Hematopoietic multipotent progenitor cell treated with erythropoietin and hydrocortisone succinate and interleukin-3 and kit ligand, for 6 days (in vitro differentiated cells): ENCODE measurements at places on chromosomes 11 and 22.

DNA sequence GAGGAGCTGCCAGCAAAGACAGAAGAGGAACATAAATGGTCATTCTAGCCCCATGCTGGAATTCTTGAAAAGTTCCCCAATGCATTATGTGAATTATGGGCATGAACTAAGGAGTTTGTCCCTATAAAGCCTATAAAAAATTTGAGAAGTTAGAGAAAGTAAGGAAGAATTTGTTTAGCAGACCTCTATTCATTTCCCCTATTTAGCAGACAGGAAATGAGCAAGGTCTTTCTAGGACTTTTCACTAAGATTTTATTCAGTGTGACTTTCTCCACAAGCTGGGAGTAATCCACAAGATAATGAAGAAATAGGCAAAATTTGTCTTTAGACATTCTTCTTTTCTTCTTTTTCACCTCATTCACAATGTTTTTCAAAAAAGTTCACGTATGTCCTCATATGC, 20.0 kb downstream of the PRRG4 start:
- DNase-seq: peak; percentile 6

DNA sequence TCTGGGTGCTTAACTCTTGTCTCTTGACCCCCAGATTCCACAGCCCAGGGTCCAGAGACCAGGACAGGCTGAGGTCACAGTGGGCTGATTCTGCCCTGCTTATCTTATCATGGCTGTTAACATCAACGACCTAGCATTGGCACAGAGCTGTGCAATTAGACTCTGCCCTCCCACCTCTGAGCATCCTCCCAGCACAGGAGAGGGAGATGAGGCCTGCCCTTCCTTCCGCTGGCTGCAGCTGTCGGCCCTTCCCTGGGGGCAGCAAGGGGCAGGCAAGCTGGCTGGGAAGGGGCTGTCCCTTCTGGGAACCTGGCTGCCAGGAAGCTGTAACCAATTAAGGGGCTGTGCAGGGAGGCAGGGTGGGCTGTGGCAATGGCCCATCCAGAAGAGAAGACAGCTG, 22.5 kb downstream of the LRRC10B start:
- DNase-seq: no peak

DNA sequence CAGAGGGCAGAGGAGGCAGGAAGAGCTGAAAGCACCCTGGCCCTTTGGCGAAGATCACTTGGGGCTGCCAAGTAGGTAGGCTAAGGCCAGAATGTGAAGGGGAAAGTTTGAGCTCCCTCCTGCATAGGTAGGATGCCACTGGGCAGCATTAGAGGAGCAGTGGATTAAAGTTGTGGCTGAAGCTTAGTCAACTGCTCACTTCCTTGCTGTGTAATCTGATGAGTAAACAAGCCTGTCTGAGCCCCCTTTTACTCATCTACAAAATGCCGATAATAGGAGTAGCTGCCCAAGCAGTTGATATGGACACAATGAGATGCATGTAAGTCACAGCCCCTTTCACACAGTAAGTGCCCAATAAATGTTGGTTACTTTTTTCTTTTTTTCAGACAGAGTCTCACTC, 216.4 kb downstream of the MN1 start:
- DNase-seq: no peak

GRCh38 chr11:3164138-3164551, 965 bp downstream of the OSBPL5 start:
- peak; percentile 49 for DNase-seq

- no peak for DNase-seq
These were observed 99.1 kb downstream of the GAB2 start for GRCh38 chr11:78318321-78319114.

GRCh38 chr11:68273026-68273738, 1.4 kb upstream of the C11orf24 start:
- DNase-seq: no peak

GRCh38 chr11:44927174-44927661, 23.5 kb downstream of the TP53I11 start:
- peak; percentile 88 for DNase-seq

- peak; percentile 38 for DNase-seq
These were observed 59.3 kb downstream of the ENDOD1 start for GRCh38 chr11:95148938-95149337.

DNA sequence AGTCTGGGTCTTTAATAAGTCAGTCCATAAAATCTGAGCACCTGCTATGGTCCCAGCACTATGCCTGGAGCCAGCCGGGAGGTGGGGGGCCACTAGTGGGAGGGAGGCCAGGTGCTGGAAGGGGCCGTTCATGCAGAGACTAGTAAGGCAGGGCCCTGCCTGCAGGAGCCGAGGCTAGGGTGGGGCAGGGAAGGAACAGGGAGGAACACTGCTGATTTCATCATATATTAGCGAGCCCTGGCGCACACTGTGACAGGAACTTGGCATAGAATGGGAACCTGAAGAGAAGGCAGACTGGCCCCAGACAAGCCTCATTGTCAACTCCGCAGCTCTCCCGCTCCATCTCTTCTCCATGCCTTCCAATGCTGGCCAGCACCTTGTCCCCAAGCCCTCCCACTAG, 7.1 kb downstream of the VSIG10L2 start:
- no peak for DNase-seq

GRCh38 chr11:614623-615503, 887 bp downstream of the IRF7 start:
- DNase-seq: peak; percentile 14

DNA sequence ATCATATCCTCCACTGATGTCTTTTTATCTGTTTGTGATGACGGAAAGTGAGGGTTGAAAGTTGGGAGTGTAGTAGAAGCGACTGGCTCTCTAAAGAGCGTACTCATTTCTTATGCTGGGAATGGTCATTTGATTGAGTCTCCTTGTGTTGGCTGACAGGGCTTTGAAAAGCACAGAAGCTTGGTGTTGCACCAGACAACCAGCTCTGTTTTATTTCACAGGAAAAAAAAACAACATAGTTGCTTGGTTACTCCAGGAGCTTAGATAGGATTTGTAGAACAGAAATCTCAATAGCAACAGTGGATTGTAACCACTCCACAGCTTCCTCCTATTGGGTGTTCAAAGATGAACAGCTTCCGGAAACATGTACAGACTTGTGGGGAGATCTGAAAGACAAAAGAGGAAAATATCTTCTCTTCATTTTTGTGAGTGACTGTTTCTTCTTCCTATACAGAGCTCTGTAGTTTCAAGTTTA, 2.7 kb downstream of the RBM14 start:
- peak; percentile 70 for DNase-seq

DNA sequence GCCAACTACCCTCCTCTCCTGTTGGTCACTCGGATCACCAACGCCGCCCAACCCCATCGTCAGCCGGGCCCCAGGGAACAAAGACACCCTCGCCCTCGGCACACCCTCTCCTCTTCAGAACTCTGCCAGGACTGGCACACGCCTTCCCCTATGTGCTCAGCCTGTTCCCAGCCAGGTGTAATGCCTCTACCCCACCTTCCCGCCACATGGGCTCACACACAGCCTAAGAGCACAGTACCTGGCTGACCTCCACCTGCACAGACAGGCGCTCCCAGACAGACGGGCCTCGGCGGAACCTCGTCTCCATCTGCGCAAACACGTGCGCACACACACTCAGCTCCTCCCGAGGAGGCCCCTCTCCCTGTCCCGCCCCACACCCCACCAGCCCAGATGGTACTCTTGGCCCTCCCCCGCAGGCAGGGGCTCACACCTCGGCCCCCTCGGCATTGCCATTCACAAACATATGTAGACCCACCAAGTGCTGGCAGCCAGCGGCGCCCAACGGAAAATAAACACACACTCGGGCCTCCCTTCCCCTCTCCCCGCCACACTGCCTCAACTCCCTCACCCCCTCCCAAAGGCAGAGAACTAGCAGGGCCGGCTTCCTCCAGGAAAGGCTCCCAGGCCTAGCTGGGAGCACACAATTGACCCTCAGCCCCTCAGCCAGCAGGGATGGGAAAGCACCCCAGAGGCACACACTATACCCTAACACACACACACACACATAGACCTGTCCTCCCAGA, 8.5 kb downstream of the ELFN2 start:
- no peak for DNase-seq

- no peak for DNase-seq
These were observed 4.6 kb upstream of the PAMR1 start for GRCh38 chr11:35529971-35530495.

DNA sequence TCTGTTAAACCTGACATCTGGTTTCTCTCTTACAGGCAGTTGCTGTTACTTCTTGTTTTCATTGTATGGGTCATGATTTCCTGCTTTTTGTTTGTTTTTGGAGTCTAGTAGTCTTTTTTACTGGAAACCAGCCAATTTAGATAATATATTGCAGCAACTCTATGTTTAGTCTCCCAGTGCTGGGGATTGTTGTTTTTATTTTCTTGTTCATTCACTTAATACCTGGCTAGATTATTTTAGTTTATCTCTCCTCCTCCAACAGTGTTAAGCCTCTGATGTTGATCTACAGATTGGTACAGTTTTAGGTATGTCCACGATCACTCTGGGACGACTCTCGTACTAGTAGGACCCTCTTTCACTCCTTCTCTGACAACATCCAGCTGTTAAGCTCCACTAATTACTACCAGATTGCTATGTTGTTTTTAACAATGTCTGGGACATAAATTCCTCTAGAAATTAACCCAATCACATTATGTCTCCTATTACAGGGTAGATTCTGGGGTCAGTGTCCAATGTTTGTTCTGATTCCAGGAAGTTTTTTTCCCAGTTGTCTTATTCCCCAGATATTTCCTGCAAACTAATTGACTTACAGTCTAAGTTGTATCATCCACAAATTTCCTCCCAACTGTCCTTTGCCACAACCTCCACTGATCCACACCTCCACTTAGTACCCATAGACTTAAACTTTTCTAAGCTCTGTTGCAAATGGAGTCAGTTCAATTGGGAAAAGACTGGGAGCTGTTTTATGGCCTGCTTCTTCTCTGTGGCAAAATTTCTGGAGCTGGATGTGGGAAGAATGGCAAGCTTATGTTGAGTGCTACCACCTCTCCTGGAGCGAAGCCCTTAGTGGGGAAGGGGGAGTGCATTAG, 1280.6 kb upstream of the CNTN5 start:
- no peak for DNase-seq

DNA sequence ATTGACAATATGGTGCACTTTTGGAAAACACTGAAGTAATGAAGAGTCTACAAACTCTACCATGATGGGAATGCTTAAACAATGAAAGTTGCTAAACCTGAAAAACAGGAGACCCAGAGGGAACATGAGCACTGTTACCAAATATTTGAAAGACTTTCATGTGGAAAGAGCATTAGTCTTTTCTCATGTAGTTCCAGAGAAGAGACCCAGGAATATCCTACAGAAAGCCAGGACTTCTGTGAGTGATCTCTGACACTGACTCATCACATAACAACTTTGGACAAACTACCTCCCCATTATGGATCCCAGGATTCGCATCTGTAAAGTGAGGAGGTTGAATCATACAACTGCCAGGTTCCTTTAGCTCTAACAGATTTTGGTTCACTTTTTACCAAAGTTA, 62.2 kb downstream of the FAM181B start:
- DNase-seq: no peak

- DNase-seq: no peak
These were observed 25.3 kb downstream of the PDHX start for GRCh38 chr11:34941688-34942087.

GRCh38 chr11:105202422-105202821, 62.9 kb upstream of the CARD18 start:
- no peak for DNase-seq

GRCh38 chr11:8638300-8638699, 44.2 kb downstream of the TRIM66 start:
- DNase-seq: no peak

DNA sequence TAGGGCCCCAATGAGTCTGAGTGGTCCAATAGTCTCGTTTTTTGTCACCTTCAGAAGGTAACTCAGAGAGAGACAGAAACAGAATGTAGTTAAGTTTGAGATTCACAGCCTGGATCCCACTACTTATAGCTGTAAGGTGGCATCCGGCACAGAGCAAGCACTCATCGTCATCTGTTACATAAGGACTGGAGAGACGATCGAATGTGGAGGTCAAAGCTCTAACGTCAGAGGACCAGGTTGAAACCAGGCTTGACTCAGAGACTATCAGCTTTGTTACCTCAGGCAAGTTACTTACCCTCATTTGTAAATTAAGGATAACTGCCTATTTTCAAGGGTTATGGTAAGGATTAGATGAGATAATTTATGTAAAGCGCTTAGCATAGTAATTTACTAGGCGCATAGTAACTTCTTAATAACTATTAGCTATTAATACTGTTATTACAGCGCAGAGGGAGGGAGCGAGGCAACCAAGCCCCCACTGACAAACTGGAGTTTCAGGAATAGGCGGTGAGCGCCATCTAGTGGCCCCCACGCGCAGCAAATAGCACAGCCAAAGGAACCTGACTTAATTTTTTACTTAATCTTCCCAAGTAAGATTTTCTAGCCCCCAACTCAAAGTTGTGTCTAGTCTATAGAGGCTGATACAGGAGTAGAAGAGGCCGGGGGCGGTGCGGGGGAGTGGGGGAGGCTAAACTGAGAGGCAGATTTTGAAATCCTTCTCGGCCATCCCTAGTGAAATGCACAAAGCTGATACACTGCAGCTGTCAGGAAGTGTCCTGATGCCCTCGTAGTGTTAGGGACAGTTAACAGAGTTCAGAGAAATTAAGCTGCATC, 29.0 kb upstream of the API5 start:
- DNase-seq: peak; percentile 70

DNA sequence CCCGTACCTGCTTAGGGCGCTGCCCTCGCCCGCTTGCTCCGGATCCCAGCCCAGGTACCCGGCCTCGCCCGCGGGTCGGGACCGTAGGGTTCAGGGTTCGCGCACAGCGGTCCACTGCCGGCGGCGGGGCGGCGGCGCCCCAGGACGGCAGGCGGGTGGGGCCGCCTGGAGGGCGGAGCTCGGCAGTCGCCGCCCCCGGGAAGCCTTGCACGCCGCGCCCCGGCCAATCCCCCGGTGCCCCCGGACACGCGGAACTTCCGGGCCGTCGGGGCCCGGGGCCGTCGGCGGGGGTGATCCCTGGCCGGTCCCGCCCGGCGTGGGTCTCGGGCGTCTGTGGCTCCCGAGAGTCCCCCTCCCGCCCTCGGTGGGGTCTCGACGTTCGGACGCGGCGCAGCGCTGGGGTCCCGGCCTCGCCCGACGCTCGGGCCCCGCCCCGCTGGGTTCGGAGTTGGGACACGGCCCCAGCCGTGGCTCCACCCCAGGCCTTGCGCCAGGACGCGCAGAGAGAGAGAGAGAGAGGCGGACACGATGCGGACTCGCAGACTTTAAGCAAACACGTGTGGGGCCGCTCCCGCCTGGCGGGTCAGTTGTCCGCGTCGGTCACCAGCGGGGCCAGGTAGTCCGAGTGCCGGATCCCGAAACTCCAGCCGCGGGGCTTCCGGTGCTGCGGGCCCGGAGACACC, at the start of gene TYMP:
TYMP (minus strand) TSS at position 116 of the 683 bp plus-strand sequence. CDS start 303 bp downstream, outside the sequence.
- DNase-seq: peak; percentile 86

- no peak for DNase-seq
These were observed 420.0 kb downstream of the METTL15 start for GRCh38 chr11:28528217-28528616.

GRCh38 chr11:83456075-83456474, 169.9 kb upstream of the CCDC90B start:
- no peak for DNase-seq

GRCh38 chr11:91795139-91795887, 429.3 kb upstream of the FAT3 start:
- no peak for DNase-seq
